ENCODE measurements at places on chromosomes 7 and 10.

DNA sequence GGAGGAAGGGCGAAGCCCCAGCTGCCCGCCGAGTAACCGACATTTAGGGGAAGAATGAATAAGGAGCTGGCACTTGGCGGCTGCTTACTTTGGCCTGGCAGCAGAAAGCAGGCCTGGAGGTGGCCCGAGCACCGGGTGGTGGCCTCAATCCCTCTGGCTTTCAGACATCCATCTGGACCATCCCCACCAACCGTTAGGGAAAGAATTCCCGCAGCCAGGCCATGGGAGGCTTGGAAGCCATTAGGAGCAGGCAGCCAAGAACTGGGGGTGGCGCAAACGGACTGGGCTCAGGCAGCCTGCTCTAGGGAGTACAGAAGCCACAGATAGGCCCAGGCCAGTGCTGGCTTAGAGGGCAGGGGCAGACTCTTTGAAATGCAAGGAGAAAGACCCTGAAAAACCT lies 132.7 kb downstream of the NEURL1 start:
- DNase-seq: no peak

DNA sequence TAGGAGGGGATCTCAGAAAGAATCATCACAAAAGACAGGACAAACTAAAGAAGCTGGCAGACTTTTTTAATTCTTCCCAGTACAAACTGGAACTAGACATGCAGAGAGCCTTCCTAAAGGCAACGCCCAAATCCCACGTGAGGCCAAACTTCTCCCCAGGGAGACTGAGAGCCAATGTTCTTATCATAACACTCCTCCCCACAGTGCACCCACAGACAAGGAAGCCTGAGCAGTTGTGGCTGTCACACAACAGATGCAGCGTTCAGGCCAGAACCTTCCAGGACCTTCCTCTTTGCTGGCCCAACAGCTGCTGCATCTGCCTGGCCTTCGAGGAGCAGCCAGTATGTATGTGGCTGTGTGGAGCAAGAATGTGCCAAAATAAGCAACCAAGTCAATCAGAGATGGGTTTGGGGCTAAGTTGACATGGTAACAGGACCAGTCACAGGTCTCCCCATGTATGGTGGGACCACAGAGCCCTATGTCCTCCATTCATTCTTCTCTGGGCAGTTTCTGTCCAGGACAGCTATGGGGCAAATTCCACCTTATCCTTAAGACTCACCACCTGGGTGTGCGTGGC lies 34.9 kb downstream of the SRPK2 start:
- DNase-seq: no peak

DNA sequence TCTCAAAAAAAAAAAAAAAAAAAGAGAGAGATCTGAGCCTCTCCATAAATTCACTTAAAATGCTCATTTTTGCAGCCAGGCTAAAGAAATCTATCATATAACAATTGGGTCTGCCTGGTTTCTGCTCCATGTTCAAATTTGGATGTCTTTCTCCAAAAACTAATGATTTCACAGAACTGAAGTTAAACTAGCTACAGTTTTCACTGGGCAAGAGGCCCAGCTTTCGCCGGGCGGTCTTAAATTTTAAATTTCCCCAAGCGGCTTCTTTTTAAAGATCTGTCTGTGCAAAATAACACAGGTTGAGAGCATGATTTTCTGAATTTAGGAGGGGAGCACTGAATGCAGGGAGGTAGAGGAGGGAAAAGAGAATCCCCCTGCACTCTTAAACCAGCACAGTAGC lies 603.4 kb downstream of the KCNMA1 start:
- DNase-seq: no peak

DNA sequence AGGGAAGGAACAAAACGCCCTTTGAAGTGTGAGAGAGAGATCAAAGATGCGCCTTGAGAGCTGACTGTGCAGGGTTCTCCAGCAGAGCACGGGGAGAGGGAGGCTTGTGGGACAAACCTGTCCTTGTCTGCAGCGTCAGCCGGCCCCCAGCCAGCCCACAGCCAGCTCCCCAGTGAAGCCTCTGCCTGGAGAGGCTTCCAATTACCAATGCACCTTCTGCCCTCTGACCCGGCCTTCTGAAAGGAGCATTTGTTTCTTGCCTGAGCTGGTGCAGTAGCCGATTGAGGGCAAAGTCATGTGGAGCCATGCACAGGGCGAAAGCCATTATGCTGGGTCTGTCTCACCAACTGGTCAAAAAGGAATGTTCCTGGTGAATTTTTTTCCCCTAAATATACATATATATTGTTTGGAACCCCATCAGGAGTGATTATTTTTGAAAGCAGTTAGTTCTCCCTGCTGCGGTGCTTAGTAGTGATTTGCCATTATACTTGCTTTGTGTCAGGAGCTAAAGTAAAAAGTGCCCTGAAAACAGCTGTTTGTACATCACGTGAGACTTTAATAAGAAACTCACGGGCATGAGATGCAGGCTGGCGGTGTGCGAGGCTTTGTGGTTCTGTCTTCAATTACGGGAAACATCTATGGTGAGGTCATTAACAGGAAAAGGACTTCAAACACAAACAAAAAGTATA lies 268.6 kb downstream of the KLF6 start:
- no peak for DNase-seq

DNA sequence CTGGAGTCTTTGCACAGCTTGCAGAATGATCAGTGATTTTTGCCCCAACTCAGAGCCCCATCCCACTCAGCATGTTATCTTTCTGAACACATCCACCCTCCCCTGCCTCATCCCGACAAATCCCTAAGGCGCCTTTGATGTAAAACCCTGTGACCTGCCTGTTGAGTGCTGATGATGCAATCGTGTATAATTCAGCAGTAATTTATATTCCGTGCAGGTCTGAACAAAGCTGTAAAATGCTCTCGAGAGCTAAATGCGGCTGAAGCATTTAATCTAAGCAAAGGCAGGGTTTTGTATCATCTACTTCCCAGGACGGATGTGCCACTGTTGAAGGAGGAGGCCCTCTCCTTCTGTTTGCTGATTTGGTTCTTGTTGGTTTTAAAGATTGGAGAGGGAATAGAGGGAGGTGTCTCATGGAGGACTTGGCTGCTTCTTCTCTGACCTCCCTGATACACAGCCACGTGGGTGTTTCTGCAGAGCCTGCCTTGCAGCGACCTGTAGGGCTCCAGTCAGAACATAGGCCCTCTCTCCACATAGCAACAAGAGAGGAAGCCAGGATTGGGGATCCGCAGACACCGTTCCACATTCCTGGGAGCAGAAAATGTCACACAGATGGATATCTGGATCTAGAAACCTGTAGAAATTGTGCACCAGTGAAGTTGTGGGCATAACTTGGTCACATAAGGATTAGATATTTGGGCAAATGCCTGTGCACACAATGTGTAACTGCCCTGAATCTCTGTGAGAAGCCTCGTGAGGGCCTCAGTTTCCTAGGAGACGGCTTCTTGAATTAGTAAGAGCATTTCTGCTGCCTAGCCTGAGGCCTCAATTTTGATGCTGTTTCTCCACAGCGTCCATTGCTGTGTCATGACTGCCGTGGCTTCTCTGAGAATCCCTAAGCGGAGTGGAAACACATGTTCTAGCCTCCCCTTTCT lies 90.2 kb upstream of the AGK start:
- DNase-seq: no peak

DNA sequence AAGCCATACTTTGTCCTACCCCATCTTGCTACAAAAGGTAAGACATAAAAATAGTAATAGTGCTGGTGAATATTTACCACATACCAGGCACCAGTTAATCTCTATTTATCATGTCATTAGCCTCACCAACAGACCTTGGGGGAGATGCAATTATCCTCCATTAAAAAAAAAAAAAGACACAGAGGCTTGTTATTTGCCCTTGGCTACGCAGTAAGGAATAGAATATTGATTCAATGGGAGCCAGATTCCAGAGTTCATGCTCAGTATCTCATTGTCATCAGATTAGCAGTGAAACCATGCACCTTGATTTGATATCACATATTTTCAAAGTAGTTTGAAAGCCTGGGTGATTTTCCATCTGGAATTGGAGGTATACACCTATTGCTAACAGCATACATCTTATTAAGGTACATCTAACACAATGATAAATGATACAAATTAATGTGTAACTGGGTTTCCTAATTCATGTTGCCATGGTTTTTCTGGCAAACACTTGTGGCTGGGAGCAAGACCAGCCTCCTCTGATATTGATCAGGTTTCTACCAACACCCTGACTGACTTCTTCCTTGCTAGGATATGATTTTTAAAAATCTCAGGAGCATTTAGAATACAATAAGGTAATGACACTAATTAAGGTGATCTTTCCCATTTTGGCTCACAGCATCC lies 67.1 kb upstream of the PRR15 start:
- DNase-seq: no peak

GRCh38 chr7:50262446-50262845 lies 42.1 kb upstream of the IKZF1 start:
- DNase-seq: no peak

DNA sequence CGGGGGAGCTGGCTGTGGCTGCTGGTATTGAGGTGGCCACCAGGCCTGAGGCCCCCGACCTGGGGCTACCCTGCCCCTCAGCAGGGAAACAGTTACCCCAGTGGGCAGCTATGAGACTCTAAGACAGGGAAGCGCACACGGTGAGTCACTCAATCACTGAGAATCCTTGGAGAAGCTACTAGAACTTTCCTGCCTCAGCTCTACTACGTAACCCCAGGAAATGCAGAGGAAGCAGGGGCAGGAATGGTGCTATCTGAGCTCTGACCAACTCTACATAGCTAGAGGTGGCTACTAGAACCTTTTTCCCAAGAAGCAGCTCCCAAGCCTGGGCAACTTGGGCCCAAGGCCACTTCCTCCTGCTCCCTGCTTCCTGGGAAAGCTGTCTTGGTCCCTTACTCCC lies 11.8 kb downstream of the DNAJB12 start:
- DNase-seq: no peak

DNA sequence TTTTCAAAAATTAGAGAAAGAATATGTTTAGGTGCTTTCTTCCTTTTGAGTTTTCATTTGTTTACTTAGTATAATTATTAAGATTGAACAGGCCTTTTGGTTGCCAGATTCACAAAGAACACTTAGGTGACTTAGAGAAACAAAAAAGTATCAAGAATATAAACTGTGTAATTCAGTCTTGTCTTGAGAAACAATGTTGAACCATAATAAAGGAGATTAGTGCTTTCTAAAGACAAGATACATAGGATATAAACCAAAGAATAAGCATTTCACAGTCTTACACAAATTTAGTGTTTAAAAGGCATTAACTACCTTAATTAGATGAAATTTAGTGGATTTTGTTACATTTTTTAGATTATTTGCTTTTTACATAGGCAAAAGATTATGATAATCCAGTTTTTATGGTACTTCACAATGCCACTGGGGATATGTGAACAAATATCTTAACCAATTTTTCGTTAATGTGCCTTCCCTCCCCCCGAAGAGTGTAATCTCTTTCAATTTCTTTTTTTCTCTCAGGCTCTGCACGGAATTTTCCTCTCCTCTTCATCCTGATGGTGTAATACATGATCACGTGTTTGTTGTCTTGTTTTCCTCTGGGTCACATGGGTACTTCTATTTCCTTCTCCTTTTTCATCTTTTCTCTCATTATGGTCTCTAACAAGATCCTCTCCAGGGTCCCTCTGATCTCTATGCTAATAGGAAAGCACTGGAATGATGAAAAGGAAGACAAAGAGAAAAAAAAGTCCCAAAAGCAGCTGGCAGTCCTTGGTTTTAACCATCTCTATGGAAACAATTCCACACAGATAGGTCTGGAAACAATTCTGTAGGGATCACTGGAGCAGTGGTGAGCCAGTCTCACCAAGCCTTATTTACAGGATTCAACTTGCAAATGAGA lies 3.7 kb upstream of the HNRNPH3 start:
- DNase-seq: no peak

DNA sequence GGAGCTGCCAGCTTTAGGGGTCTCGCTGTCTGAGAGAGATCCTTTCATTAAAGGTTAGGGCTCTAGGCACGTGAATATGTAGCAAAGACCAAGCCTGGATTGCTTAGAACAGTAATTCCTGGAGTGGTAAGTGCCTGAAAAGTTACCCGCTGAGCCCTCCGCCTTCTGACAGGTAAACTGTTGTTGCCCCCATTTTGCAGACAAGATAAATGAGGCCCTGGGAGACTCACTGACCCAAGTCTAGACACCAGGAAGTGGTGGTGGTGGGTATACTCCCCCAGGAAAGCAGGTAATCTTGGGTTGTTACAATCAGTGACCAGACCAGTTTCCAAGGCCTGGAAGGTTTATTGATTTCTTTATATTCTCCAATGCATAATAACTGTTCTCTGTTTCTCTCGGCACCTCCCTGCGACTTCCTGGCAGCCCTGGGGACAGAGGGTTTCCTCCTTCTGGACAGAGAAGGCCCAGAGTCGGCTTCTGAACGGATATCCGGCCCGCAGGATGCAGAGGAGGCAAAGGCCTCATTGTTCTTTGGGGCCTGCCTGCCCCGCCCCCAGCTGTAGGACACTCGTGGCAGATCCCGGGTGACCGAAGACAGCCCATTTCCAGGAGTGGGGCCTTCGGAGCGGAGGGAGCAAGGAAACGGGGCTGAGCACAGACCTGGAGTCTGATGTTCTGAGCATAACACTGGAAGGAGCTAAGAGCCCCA lies 1.3 kb upstream of the GRK5 start:
- peak; percentile 7 for DNase-seq

GRCh38 chr7:101542527-101543241 lies 86.4 kb downstream of the MYL10 start:
- peak; percentile 50 for DNase-seq

DNA sequence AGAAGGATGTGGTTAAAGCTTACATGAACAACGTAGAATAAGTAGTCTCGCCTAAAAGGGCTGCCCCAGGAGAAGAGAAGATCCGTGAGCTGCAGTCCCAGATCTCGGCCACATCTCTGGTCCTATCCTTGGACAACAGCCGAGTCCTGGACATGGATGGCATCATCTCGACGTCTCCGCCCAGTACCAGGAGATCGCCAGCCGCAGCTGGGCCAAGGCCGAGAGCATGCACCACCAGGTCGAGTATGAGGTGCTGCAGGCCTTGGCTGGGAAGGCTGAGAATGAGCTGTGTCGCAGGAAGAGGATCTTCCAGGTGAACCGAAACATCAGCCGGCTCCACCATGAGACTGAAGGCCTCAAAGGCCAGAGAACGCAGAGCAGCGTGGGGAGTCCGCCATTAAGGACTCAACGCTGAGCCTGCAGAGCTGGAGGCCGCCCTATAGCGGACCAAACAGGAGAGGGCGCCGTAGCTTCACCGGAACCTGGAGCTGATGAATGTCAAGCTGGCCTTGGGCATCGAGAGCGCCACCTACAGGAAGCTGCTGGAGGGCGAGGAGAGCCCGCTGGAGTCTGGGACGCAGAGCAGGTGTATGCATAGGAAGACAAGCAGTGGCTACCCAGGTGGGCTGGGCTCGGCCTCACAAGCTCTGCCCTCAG lies 22.2 kb downstream of the LIPK start:
- DNase-seq: peak; percentile 2
